Endothelial cell of coronary artery (primary cell): ENCODE measurements at places on chromosomes 2 and 18. TPM values are rescaled to one million over a fixed set of nuclear protein-coding genes. Genes with fewer than 3 reads are reported as not detected.

RTTN gene
- total RNA-seq, result 10.3 and 12.9 TPM in 2 replicates

ERFE gene
- total RNA-seq, result 0.09 and 0.66 TPM in 2 replicates

RAD51AP2 gene
- not detected in 2 replicates for total RNA-seq

MDH1B gene
- total RNA-seq, result 0.28 and 0.72 TPM in 2 replicates

IGFBP5 gene
- total RNA-seq, result 0.45 and 52.9 TPM in 2 replicates

GALNT14 gene
- 0.45 TPM in 1 of 2 replicates, not detected in the other for total RNA-seq

C2orf78 gene
- not detected in 2 replicates for total RNA-seq

CDH7 gene
- total RNA-seq, result not detected in 2 replicates

OSR1 gene
- 1.8 TPM in 1 of 2 replicates, not detected in the other for total RNA-seq

QPCT gene
- 16.7 and 17.5 TPM in 2 replicates for total RNA-seq

NOSTRIN gene
- 0.36 TPM in 1 of 2 replicates, not detected in the other for total RNA-seq

GATA6 gene
- total RNA-seq, result 9.4 and 15.4 TPM in 2 replicates

LYPD6B gene
- total RNA-seq, result not detected in 2 replicates

ST6GAL2 gene
- total RNA-seq, result 0.09 TPM in 1 of 2 replicates, not detected in the other

GPR35 gene
- under 0.01 and 0.47 TPM in 2 replicates for total RNA-seq

SERPINB10 gene
- total RNA-seq, result 0.09 TPM in 1 of 2 replicates, not detected in the other

PRSS56 gene
- not detected in 2 replicates for total RNA-seq

CLEC4F gene
- under 0.01 TPM in 1 of 2 replicates, not detected in the other for total RNA-seq

CYP26B1 gene
- total RNA-seq, result 0.63 and 1.3 TPM in 2 replicates

TMEM198 gene
- 0.09 TPM in 1 of 2 replicates, not detected in the other for total RNA-seq

POLR1B gene
- 20.6 and 22.1 TPM in 2 replicates for total RNA-seq

SRD5A2 gene
- not detected in 2 replicates for total RNA-seq

CHRNA1 gene
- total RNA-seq, result 0.09 and 0.27 TPM in 2 replicates

PLEKHH2 gene
- 0.09 and 0.28 TPM in 2 replicates for total RNA-seq

CARF gene
- 1.7 and 2.6 TPM in 2 replicates for total RNA-seq

HTR2B gene
- 0.09 and 1.2 TPM in 2 replicates for total RNA-seq

KCNE4 gene
- 1.1 TPM in 1 of 2 replicates, not detected in the other for total RNA-seq

POTEJ gene
- 0.09 TPM in 2 replicates for total RNA-seq

SPC25 gene
- total RNA-seq, result 1.6 and 6.4 TPM in 2 replicates

MARCHF4 gene
- total RNA-seq, result 3.2 and 7.2 TPM in 2 replicates

PCGF1 gene
- total RNA-seq, result 13.7 and 16.8 TPM in 2 replicates

C2orf49 gene
- total RNA-seq, result 11.8 and 18.1 TPM in 2 replicates

STPG4 gene
- total RNA-seq, result 0.09 TPM in 2 replicates

PLGLB1 gene
- 0.18 and 0.75 TPM in 2 replicates for total RNA-seq

ST3GAL5 gene
- 11.2 and 19.7 TPM in 2 replicates for total RNA-seq

SULT1C4 gene
- total RNA-seq, result 4.3 and 9.3 TPM in 2 replicates

HTRA2 gene
- 43.3 and 47.2 TPM in 2 replicates for total RNA-seq

RGPD3 gene
- 0.09 and 0.19 TPM in 2 replicates for total RNA-seq

HOXD11 gene
- total RNA-seq, result not detected in 2 replicates

KCNG2 gene
- total RNA-seq, result not detected in 2 replicates
